BE2C (cell line): ENCODE measurements at places on chromosomes 7 and 10.

DNA sequence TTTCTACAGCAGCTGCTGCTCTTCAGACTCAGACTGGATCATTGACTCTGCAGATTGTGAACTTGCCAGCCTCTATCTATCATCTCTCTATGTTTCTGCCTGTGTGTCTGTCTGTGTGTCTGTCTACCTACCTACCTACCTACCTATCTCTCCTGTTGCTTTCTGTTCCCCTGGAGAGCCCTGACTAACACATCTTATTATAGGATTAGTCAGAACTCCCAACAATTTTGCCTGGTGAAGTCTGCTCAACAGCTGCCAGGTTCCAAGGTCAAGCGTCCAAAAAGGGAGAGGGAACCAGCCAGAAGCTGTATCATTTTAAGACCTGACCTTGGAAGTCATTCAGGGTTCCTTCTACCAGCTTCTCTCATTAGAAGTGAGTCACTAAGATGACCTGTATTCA is 579.0 kb upstream of the DPP6 start:
- no peak for DNase-seq

- DNase-seq = peak; percentile 73
Measured at GRCh38 chr7:141076377-141076776, 2.5 kb downstream of the TMEM178B start.

GRCh38 chr10:62764011-62764410 is 40.5 kb upstream of the ADO start:
- DNase-seq = no peak

DNA sequence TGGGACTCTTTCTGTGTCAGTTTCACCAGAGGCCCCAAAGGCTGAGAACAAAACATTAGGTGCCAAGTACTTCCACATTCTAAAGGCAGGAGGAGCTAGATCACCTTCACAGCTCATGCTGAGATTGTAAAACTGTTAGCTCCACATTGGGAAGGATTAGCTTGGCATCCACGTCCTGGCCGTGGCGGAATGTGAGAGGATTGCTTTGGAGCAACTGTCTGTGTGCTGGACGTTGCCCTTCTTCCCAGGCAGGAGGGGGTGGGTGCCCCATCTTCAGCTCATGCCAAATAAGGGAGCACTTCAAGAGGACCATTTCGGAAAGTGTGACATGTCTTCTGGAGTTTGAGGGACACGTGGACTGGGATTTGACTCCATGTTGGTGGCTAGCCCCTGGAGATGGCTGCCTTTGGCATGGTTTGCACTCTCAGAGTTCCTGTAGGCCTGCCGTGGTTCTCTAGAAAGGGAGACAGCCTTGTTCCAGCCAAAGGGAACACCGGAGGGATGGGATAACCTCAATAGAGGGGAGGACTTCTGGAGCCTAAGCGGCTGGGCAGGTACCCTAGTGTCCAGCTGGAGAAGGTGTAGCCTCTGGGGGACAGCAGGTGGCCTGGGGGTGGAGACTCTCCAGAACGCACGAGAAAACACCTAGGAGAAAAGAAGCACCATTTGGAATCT is 19.9 kb upstream of the FMC1 start:
- DNase-seq = no peak

- no peak for DNase-seq
Measured at GRCh38 chr7:101891936-101892640, 74.7 kb downstream of the CUX1 start.

DNA sequence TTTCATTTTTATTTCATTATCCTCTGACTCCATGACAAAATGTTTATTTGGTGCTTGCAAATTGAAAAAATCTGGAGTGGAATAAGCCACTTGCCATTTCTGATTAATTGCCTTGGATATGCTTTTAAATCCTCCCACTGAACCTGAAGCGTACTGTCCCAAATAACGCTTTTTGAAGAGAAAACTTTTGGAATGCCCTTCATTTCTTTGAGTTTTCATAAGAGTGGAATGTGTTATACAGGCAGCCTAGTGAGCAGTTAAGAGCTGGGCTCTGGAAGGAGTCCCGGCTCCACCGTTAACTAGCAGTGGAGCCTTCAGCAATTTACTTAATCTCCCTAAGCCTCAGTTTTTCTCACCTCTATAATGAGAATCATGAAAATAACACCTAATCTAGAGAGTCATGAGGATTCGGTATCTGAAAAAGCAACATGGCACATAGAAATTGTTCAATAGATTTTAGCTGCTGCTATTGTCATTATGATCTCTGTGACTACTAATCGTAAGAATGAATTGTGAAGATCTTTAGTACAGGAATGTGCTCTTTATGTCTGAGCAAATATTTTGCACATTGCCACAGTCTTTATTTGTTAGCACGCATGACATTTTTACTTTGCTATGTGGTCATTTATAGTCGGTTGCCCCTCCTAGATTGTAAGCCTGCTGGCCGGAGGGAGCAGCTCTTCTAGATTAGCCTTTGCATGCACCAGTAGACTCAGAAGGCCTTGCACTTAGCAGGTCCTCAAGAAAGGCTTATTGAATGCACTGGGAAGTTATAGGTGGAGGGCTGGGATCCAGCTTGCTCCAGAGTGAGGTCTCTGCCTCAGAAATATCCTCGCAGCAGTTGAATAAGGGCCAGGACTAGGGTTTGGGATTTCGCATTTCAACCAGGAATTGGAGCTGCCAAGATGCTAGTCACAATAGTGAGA is 59.4 kb downstream of the PLCE1 start:
- DNase-seq = no peak

GRCh38 chr7:102012941-102013461 is 195.6 kb downstream of the CUX1 start:
- no peak for DNase-seq

DNA sequence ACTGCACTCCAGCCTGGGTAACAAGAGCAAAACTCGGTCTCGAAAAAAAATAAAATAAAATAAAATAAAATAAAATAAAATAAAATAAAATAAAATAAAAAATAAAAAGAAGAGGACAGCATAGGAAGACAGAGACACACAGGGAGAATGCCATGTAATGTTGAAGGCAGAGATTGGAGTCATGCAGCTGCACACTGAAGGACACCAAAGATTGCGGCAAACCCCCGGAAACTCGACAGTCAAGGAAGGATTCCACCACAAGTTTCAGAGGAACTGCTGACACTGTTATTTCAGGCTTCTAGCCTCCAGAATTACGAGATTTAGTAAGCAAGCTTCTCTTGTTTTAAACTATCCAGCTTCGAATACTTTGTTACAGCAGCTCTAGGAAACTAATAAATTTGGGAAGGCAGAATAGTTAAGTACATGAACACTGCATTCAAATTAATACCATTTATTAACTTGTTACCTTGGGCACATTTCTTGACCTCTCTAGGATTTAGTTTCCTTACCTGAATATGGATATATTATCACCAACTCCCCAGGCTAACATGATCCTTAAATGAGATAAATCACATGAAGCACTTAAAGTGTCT is 9.5 kb downstream of the CPED1 start:
- no peak for DNase-seq

GRCh38 chr7:36312064-36312914 is 77.4 kb upstream of the ANLN start:
- no peak for DNase-seq

DNA sequence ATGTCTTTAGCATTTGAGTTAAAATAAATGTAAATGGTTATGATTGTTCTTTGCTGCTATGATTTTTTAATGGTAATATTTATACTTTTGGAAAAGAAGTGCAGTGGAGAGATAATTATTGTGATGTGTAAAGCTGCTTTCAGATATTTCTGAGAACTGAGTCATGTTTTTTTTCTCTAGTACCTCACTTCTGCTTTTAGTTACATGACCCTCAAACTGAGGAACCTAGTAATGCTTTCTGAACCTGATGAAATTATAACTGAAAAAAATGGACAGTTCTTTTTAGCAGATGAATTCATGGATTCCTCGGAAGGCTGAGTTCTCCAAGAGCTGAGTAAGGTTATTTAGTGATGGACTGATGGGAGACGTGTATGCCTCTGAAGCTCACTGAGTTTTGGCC is 167.8 kb downstream of the CDCA7L start:
- DNase-seq = no peak

- DNase-seq = no peak
Measured at GRCh38 chr10:100970076-100970913, 991 bp downstream of the SEMA4G start.

- DNase-seq = no peak
Measured at GRCh38 chr7:787332-788240, 44.7 kb upstream of the SUN1 start.

DNA sequence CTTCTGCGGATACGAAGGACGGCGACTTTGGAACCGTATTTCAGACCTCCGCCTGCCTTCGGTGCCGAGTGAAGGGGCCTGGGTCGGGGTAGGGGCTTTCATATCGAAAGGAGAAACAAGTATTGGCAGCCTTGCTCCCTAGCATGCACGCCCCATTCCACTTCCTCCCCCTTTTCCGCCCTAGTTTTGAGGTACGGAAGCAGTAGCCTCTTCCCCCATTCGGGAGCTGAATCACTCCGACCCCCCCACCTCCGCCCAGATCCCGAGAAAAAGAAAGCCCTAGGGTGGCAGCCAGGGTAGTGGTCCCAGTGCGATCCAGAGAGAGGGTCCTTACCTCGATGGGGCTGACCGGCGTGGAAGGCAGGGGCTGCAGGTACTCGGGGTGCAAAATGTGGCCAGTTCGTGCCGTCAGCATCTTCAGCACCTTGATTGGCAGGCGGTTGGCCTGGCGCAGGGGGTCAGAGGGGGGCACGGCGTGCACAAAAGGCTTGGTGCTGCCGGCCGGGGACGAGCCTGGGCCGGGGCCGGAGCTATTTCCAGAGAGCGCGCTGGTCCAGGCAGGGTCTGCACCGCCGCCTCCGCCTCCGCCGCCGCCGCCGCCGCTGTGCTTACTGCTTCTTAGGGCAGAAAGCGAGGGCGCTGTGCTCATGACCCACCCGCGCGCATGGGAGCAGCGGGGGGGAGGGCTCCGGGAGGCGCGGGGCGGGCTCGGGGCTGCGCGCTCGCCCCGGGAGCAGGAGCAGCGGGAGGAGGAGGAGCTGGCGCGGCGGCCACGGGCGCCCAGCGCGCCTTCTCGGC is 594 bp downstream of the ZNF503 start:
- peak; percentile 70 for DNase-seq

- no peak for DNase-seq
Measured at GRCh38 chr7:98357751-98358161, 43.1 kb downstream of the BAIAP2L1 start.

DNA sequence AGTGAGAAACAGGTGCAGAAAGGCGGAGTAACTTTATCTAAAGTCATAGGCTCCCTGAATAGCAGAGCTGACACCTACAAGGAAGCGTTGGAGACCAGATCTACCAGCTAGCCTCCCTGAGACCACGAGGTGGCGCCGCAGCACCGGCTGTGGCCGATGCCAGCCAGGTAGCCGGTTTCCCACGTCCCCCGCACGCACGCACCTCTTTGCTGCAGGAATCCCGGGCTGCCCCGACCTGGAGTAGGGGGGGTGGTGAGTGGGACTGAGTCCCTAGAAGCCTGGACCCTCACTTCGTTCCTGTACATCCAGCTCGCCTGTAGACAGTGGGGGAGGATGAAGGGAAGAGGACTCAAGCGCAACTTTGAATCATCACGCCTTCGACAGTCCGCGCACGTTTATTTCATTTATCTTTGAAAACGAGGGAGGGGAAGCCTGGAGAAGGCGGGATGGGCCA is 3.7 kb downstream of the ELOVL3 start:
- DNase-seq = peak; percentile 84

DNA sequence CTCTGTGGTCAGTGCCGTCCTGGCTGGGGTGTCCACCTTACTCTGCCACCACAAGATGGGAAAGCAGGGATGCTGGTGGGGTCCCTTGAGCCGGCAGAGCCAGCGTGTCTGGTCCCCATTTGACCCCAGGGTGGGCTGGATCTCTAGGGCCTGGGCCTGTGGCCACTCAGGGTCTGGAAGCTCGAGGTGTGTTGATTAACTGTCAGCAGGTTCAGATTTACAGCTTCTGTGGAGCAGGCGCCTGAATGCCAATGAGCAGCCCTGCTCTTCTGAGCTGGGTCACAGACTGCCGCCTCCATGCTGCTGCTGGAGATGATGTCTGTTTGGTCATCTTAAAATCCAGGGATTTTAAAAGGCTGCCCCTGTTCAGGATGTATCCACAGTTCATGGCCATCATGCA is 11.3 kb upstream of the DPYSL4 start:
- DNase-seq = no peak

- DNase-seq = no peak
Measured at GRCh38 chr10:89097226-89097625, 106.6 kb downstream of the FAS start.

DNA sequence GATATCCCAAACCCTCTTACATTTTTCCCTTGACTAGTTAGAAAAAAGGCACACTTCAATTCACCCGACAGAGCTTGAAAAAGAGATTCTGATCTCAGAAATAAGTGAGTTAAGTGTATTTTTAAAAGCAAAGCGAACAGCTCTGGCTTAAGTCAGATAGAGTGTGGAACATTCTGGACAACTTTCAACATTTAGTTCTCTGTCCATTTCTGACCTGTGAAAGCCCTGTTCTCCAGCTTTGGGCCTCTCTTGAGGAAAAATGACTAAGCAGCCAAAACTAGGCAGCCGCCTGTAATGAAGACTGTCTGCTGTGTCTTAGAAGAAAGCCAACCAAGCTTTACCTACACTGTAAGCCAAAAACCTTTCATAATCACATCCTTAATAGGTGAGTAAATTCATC is 50.5 kb downstream of the CDK6 start:
- DNase-seq = no peak

GRCh38 chr10:85919491-85920021 is 447.0 kb downstream of the GRID1 start:
- no peak for DNase-seq

DNA sequence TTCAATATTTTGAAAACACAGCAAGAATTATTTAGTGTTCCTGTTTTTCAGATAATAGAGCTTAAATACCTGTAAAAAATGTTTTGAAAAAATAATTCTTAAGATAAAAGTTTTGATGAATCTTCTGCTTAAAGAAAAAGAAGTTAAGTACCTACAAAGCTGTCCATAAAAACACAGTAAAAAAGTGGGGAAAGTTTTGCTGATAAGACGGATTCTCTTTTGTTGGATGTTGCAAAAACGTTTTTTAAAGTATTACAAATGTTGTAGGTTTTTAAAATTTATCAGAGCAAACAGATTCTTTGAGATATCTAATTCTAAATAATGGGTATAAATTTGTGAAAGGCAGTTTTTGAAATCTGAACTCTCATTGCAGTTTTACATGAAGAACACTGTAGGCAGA is 12.2 kb downstream of the DMTF1 start:
- DNase-seq = no peak

GRCh38 chr7:141122736-141123135 is 48.9 kb downstream of the TMEM178B start:
- no peak for DNase-seq

- DNase-seq = no peak
Measured at GRCh38 chr7:45686441-45687184, 112.4 kb downstream of the ADCY1 start.

DNA sequence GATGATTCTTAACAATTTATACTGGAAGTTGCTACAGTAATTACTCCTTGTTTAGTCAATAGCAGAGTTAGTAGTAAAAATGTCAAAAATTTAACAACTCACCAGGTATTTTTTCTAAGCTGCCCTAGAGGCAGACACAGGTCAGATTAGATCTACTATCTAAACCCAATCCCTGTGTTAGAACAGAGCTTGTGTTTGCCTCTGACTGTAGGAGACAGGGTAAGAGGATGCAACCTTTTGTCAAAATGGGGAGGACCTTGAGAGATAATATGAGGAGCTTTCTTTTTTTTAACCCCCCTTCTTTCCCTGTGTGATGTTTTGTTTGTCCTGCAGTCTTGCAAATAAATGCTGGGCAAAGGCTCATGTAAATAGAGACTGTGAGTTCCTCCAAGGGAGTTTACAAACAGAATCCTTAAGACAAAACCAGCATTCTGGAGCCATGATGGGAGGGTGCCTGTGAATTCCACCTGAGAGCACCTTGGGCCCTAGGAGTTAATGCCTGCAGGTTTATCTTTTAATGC is 353.1 kb downstream of the GATA3 start:
- DNase-seq = no peak
